Globus pallidus (tissue), 1 donor: ENCODE measurements at places on chromosomes 6 and 20.

DNA sequence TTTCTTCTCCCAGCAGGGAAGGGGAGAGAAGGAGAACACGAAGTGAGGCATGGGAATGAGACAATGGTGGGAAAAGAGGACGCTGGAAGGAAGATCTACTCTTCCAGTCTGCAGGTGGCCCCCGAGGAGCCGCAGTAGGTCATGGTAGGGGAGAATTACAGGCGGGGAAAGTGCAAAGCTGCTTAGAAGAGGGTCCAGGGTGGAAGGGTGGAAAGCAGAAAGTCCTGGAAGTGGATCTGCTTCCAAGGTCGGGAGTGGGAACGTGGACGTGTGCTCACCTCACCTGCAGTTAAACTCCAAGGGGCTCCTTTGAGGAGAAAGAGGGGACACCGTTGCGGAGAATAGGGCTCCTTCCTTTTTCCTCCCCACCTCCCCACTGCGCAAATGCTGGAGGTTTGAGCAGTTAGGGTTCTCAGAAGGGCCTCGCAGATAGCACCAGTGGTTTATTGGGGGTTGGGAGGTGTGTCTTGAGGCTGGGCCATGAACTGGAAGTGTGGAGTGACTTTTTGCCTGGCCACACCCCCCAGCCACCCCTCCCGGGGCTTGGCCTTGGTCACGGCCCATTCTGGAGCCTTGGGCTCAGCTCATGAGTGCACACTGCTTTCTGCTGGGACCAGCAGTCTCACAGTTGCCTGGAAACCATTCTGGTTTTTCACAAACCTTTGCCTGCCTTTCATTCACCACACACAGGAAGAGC, 100.4 kb upstream of the MLN start:
- DNase-seq = no peak

DNA sequence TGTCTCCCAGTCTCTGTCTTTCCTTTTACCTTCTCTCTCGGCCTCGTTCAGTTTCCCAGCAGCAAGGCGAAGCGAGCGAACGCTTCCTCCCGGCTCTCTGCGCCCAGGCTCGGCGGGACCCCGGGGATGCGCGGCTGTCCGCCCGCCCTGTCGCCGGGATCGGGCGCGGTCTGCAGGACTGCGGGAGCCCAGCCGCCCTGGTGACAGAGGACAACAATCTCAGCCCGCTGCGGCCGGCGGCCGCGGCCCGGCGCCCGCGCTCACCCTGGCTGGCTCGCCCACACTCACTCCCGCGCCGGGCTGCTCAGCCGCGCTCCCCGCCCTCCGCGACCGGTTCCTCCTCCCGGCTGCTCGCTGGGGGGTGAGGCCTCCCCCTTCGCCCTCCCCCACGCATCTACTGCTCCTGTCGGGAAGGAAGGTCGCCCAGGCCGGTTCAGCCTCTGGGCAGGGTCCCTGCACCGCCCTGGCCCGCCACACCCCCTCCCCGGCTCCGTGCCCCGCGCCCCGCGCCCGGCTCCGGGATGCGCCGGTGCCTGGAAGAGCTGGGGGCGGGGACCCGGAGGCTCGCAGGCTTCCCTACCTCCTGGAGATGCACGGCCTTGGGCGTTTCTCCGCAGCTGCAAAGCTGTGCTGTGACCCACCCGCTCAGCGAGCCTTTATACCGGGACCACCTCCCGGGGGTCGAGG, 410 bp downstream of the SYNE1 start:
- no peak for DNase-seq

GRCh38 chr6:112979830-112980229, 632.7 kb downstream of the RFPL4B start:
- DNase-seq = no peak

- DNase-seq = no peak
Observed at GRCh38 chr6:93858213-93858612, 438.9 kb upstream of the EPHA7 start.

DNA sequence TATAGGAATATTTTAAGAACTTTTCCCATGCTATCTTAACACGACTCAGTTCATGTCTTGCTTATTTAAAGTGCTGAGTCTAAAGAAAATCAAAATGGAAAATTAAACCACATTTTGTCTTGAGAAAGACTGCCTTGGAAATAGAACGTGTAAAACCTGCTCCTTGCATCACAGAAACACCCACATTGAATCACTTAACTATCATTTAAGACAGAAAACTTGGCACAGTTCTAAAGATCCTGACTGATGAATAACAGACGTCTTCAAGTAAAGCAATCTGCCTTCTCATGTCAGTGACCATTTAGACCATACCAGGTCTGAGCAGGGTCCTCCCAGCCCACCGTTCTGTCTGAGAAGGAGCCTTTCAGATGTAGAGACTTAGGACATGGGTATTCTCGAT, 7.4 kb downstream of the PERP start:
- no peak for DNase-seq

DNA sequence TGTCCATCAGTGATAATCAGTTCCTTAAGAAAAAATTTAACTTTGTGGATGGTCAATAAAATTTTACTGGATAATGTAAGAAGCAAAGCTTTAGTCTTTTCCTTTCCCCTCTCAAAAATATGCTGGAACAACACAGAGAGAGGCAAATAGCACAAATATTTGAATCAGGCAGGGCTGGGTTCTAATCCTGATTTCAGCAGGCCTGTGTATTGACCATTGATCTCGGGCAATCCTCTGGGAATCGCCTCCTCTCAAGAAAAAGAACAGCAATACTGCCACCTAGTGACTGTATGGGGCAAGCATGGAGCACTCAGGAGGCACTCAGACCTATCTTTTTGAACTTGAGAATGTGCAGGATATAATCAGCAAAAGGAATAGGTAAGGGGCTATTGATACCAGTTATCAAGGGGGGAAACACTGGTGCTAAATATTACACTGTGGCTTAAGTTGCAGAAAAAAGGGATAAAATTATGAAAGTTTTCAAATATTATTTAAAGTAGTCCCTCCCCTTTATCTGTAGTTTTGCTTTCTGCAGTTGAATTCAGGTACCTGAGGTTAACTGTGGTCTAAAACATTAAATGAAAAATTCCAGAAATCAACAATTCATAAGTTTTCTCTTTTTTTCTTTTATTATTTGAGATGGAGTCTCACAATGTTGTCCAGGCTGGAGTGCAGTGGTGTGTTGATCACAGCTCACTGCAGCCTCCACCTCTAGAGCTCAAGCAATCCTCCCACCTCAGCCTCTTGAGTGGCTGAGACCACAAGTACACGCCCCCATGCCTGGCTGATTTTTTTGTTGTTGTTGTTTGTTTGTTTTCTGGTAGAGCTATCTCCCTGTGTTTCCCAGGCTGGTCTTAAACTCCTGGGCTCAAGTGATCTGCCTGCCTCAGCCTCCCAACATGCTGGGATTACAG, 91.8 kb upstream of the NHSL1 start:
- DNase-seq = peak; percentile 52

DNA sequence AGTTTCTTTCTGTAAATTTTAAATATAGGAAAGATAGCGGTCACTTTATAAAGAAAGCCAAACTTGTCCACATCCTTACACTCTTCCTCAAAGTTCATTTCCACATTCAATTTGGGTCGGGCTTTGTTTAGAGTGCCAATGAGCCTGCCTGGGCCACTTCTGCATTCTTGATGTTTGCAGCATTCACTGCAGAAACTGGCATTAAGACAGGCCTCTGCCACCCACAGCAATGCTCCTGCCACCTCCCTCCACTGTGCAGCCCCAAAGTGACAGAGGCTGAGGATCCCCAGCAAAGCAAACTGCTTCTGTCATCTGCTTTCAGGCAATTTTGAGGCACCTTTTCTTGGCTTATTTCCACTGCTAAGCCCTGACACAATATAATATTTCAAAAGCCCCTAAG, 61.2 kb downstream of the TNFAIP3 start:
- peak; percentile 39 for DNase-seq

- no peak for DNase-seq
Observed at GRCh38 chr6:35300848-35301247, 3.2 kb downstream of the DEF6 start.

GRCh38 chr20:13425381-13426135, 204.5 kb downstream of the ISM1 start:
- no peak for DNase-seq

DNA sequence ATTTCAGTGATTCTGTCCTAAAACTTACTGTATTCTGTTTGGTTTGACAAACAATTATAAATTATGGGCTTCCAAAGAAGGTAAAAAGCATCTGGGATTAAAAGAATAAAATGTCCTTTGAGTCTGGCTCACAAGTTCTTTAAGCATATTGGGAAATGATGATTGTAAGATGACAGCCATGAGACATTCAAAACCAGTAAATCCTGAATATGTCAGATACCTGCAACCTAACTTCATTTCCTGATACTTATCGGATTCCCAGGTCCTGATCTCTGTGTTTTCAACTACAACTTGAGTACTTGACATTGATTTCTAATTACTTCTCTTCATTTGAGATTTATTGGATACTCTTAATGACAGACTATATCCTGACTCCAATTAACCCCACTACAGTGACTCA, 446.6 kb downstream of the GRIK2 start:
- DNase-seq = no peak

DNA sequence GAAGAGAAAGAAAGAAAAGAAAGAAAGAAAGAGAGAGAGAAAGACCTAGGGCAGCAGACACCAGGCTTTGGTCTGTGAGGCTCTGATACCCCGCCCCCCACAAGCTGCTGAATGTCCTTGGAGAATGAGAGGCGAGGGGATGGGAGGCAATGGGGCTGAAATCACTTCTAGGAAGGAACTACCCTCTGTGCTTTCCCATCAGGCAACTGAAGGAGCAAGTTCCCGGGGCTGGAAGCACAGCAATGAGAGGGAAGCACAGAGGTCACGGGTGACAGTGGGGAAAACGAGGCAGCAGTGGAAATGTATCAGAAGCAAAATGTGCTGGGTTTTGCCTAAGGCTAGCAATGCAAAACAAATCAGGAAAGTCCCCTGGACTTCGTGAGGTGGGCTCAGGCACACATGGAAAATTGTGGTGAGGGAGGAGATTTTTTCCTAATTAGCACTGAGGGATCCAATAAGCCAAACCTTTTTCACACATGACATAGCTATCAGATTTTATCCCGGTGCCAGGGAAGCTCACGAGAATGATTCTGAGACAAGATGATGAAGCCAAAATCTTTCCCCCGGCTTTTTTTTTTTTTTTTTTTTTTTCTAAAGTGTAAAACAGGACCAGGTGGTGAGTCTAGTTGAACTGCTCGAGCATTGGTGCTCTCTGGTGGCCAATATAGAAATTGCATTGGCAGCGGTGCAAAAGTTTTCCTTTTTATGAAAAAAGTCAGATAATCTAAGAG, 16.8 kb upstream of the ARFGEF2 start:
- DNase-seq = peak; percentile 65

- DNase-seq = no peak
Observed at GRCh38 chr6:36120539-36120938, 9.8 kb upstream of the MAPK13 start.

GRCh38 chr20:708956-709355, 33.4 kb upstream of the SCRT2 start:
- no peak for DNase-seq

DNA sequence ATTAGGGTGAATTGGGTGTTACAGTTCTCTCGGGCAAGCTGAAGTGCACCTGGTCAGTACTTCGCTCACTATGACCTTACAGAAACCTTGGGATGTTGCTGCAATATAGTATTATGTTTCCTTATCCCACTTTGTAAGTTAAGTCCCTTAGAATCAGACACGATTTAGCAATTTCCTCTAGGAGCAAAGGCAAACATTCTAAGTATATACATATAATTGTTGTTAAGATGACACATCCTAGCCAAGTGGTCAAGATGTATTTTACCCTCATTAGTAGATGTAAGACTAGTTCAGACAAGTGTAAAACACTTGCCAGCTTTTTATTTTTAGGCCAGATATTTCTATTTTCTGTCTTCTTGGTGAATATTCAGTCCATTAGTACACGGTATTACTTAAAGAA, 31.1 kb upstream of the RGS17 start:
- DNase-seq = no peak

DNA sequence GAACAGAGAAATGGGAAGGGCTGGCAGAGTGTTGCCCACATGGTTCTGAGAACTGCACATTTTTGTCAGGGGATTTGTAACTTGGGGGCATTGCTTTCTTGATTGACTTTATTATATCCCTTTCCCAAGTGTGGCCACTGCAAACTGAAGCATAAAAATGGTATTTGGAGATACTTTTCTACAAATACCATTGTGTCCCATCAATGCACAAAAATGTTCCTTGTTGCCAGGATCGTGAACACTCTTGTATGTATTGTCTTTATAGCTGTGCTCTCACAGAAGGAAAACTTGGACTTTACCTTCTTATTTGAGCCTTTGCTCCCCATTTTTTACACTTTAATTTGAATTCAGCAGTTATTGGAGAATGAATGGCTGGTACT, 57.1 kb upstream of the C20orf144 start:
- DNase-seq = peak; percentile 31

DNA sequence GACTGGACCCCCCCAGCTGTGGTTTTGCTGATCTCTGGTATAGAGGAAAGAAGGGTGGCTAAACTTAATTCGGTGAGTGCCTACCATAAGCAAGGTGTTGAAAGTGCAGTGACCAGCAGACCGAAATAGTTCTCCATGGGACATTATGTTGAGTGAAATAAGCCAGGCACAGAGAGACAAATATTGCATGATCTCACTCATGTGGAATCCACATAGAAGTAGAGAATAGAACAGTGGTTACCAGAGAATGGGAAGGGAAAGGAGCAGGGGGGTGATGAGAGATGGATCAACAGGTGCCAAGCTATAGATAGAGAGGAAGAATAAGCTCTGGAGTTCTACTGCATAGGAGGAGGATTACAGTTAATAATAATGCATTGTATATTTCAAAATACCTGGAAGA, 9.7 kb upstream of the GCNT2 start:
- DNase-seq = no peak

- no peak for DNase-seq
Observed at GRCh38 chr20:6708010-6708409, 59.5 kb upstream of the BMP2 start.

DNA sequence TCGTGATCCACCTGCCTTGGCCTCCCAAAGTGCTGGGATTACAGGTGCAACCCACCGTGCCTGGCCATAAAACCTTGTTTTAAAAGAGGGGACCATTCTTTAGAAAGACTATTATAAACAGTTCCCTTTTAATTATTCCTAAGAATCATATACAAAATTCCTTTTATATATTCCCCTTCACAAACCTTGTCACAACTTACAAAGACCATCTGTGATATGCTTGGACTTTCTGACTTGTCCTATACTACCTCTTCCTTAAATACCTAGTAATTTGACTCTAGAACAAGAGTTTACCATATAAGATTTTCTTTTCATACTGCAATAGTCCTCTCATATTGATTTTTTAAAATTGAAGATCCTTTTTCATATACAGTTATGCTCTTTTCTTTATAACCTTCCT, 135.8 kb upstream of the PRSS16 start:
- DNase-seq = no peak

DNA sequence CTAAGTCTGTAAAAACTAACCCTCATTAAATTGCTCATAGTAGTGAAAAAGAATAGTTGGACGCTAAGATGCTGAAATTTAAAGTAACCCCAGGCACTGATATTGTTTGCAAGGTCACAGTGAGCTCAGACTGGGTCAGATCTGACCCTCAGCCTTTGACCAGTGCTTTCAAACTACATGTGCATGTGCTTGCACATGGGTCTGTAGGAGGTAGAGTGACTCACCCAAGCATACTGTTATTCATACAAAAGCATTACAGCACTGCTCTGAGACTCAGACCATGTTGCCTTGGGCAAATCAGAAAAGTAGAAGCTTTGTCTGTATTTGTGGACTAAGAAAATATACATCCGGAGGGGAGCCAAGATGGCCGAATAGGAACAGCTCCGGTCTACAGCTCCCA, 326.4 kb upstream of the MARCKS start:
- no peak for DNase-seq

- no peak for DNase-seq
Observed at GRCh38 chr6:33391922-33392594, 435 bp downstream of the KIFC1 start.

- no peak for DNase-seq
Observed at GRCh38 chr6:128346569-128346968, 173.8 kb downstream of the PTPRK start.
